ENCODE measurements at places on chromosomes 13 and 19.

GRCh38 chr19:21569494-21569865 lies 64.1 kb downstream of the ZNF429 start:
- DNase-seq: peak; percentile 53

GRCh38 chr19:6047741-6048251 lies 62.5 kb downstream of the RFX2 start:
- DNase-seq: peak; percentile 22

- no peak for DNase-seq
Observed at GRCh38 chr13:28297341-28297740, 159.0 kb downstream of the PAN3 start.

DNA sequence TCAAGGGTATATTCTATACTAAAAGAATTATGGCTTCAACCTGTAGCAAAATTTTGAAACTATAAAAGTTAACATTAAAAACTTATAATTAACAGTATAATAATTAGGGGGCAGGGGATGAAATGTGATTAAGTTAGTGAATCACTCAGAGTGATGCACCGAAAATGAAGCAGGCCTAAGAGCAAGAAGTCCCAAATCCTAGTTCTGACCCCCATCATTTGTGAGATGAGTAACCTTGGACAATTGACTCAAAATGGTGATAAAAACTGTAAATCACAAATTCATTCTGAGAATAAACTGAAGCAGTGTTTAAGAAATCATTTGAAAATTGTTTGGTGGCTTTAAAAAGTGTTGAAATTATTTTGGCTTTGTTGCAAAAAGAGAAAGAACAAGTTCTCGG lies 56.8 kb downstream of the KLF12 start:
- no peak for DNase-seq

DNA sequence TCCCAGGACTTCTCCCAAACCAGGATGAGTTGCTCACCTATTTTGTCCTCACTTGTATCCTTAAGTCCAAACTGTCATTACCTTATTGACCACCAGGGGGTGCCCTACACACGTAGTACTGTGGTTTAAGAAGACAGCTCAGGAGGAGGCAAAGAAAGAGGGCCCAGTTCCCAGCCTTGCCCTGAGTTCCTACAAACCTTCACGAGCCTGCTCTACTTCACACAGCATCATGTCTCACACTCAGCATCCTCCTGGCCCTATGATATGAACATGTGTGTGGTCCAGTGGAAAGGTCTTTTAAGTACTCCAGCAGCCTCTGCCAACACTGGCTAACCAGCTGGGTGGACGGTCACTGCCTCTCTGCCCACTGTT lies 8.1 kb upstream of the ZNF784 start:
- DNase-seq: peak; percentile 97

DNA sequence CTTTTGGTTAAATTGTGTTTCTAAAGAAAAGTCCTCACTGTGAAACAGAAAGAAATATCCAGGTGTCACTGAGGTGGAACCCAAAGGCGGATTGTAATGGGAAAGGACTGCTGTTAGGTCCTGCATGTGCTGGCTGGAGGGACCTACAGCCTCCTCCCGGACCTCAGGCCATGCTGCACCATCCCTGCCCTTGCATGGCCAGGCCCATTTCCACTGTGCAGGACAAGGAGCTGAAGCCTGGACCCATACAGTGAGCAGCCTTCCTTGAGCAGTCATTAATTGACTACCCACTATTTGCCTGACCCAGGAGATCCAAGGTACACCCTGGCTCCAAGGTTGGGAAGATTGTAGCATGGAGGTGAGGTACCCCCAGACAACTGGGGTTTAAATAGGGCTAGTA lies 17.6 kb downstream of the VSTM2B start:
- DNase-seq: no peak

DNA sequence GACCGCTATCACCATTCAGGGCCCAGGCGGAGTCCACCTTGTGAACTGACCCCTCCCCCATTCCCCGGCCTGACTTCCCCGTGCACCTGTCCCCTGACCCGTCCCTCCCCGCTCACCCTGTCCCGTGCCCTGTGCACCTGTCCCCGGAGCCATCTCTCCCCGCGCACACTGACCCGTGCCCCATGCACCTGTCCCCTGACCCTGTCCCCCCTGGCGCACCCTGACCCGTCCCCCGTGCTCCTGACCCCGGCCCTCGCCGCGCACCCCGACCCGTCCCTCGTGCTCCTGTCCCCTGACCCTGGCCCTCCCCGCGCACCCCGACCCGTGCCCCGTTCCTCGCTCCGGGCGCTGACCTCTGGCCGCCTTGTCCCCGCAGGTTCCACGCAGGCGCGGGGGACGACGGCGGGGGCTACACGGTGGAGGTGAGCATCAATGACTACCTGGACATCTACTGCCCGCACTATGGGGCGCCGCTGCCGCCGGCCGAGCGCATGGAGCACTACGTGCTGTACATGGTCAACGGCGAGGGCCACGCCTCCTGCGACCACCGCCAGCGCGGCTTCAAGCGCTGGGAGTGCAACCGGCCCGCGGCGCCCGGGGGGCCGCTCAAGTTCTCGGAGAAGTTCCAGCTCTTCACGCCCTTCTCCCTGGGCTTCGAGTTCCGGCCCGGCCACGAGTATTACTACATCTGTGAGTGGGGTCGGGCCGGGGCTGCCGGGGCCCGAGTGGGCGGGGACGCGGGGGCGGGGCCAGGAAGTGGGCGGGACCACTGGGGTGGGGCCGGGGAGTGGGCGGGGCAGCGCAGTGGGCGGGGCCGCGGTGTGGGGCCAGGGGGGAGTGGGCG lies 9.7 kb downstream of the EFNA2 start:
- DNase-seq: peak; percentile 50

DNA sequence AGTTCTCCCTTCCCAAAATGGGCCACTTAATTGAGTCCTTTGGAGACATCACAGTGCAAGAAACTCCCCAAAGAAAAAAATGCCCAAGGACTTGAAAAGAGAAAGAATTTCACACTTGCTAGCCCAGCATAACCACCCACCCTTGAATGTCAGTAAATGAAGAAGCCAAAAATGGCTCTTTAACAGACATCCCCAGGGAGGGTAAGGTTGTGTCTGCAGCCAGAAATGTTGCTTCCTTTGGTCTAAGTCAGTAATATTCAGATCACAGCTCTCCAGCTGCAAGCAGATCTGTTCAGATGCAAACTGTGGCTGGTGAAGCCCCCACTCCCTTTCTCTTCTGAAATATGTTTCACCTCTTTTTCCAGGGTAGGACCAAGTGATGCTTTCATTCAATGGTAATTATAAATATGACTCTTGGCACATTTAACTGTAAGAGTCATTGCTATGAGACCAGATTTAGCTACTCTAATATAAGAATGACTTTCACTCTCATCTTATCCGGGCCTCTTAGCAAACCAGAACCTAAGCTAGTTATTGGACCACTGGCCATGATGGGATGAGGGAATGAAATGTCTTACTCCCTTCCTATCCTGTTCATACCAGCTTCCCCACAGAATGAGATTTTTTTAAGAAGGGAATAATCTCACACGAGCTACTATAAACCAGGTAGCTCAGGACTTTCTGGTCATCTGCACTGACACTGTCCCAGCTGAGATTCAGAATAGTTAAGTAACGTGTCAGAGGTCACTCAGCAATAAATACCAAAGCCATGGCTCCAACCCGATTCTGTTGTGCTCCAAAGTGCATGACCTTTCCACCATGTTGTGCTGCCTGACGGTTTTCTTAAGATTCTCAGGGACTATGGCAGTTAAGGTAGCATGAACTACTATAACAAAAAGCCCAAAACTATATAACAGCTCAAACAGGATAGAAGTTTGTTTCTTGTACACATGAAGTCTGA lies 234.1 kb downstream of the FOXO1 start:
- no peak for DNase-seq

GRCh38 chr13:83204886-83205285 lies 677.4 kb downstream of the SLITRK1 start:
- no peak for DNase-seq

DNA sequence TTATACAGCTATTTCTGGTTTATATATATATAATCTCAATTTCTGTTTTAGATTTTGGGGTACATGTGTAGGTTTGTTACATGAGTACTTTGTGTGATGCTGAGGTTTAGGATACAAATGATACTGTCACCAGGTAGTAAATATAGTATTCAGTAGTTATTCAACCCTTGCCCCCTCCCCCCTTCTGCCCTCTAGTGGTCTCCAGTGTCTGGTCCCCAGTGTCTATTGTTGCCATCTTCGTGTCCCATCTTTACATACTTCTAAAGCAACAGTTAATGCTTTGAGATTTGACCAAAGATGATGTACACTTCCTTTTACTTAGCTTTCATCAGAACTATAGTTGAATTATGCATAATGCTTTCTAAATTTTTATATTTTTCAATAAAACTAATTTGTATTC lies 1623.4 kb upstream of the PRR20A start:
- DNase-seq: no peak

GRCh38 chr19:10419646-10420443 lies 493 bp upstream of the PDE4A start:
- peak; percentile 75 for DNase-seq

- peak; percentile 67 for DNase-seq
Observed at GRCh38 chr13:72384879-72385278, 342.6 kb downstream of the MZT1 start.

GRCh38 chr13:62583466-62583865 lies 1167.8 kb upstream of the PCDH20 start:
- DNase-seq: no peak

DNA sequence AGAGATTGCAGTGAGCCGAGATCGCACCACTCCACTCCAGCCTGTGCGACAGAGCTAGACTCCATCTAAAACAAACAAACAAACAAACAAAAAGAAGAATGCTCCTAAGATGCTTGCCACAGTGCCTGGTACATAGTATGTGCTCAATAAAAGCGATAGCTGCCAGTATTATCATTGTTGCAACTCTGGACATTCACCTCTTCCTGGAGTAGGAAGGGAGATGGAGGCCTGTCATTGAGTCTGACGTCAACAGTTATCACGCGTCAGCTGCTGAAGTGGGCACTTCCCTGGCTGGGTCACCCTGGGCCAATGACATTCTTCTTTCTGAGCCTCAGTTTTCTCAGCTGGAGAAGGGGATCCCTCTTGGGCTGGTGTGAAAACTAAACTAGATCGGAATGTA lies 4.2 kb upstream of the PLAUR start:
- peak; percentile 89 for DNase-seq

DNA sequence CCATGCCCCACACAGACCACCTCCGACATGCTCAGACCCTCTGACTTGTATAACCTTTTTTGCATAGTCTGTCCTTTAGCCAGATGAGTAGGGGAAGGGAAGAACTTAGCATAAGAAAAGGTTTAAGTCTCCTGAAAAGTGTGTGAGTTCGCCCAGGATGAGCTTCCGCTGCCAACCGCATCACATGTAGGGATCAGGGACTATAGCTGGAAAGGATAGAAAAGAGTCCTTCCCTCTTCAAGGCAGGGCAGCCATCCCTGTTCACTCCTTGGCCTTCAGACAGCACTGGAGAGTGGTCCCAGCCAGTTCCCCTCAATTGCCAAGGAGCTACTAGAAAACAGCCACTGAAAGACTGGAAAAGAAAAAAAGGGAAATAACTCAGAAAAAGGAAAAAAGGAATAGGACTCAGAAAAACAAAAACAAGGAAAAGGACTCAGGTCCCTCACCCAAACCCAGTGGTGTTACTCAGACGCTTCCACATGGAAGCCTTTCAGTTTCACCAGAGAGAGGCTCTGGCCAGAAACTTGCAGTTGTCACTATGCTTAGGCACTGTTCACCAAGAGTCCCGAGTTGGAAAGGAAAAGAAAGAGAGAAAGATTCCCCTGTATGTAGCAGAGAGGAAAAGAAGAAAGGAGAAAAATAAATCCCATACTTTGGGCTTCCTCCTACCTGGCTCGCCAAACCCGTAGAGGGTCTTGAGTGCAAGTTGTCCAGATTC lies 5.6 kb upstream of the TM9SF2 start:
- peak; percentile 25 for DNase-seq

DNA sequence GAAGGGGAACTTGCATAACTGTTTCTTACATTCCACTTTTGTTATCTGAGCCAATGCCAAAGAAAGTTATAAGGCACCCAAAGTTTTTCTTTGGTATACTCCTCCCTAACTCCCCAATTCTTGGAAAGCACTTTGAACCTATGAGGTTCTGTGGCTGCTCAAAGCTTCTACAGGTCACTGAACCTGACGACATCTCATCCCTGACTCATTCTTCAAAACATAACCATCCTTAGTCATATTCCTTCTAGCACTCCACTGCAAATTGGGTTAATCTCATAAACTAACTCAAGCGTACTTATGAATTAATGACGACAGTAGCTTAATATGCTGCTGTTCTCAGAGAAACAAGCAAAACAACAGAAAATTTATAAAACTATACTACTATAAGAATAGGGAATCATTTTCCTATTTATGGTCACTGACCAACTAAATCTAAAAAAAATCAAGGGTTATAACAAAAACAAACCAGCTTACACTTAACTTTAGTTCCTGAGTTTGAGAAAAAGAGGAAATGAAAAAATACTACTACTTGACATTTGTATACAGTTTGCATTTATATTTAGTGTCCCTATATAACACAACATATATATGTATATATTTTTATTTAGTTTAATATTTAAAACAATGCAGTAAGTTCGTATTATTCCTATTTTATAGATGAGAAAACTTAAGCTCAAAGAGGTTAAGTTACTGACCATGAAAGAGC lies 69.1 kb downstream of the CAB39L start:
- peak; percentile 43 for DNase-seq

- DNase-seq: no peak
Observed at GRCh38 chr13:87669379-87669978, 1.7 kb upstream of the SLITRK5 start.

DNA sequence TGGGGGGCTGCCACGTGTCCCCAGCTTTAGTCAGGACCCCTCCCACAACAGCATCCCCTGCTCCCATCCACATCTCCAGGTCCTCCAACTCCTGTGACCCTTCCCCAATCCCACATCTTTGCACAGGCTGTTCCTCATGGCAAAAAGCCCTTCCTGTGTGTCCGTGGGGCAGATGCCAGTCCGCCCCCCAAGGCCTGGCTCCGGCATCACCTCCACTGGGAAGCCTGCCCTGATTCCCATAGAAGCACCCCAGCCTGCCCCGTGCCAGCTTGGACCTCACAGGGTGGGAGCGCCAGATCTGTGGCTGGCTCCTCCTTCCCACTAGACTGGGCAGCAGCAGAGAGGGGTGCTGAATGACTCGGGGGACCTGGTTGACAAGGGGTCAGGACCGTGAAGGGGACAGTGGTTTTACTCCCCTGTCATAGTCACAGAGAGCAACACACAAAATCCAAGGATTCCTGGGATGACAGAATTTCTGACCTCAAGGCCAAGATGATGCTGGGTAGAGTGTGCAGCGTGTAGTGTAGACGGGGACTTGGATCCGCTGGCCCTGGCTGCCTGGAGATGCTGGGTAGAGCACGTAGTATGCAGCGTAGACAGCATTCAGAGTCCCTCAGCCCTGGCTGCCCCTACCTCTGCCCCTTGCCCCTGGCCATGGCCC lies 13.3 kb downstream of the KLF2 start:
- DNase-seq: no peak

- no peak for DNase-seq
Observed at GRCh38 chr13:108226184-108226583, 8.0 kb downstream of the ABHD13 start.

DNA sequence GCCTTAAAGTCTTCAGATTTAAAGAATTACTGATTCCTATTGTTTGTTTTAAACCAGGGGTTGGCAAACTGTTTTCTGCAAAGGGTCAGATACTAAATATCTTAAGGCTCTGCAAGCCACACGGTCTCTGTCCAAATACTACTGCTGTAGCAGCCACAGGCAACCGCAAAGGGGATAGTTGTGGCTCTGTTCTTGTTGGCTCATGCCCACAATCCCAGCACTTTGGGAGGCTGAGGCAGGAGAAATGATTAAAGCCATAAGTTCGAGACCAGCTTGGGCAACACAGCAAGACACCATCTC lies 22.4 kb downstream of the RANBP3 start:
- DNase-seq: no peak

GRCh38 chr13:49563516-49563915 lies 21.8 kb downstream of the RCBTB1 start:
- peak; percentile 66 for DNase-seq

All from suppressor macrophage (primary cell).